ENCODE measurements at places on chromosomes 2 and 18.
A peak's percentile ranks its signal among the peaks of the same experiment; 100 is the strongest.

DNA sequence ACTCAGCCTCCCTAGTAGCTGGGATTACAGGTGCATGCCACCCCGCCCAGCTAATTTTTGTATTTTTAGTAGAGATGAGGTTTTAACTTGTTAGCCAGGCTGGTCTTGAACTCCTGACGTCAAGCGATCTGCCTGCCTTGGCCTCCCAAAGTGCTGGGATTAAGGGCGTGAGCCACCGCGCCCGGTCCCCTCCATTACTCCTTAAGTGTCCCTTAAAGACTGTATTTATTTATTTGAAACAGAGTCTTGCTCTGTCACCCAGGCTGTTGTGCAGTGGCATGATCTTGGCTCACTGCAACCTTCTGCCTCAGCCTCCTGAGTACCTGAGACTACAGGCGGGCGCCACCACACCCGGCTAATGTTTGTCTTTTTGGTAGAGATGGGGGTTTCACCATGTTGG lies 148.6 kb downstream of the TGIF1 start:
- DNase-seq, result no peak

- no peak for DNase-seq
These were observed 314.0 kb downstream of the MEIS1 start for GRCh38 chr2:66748939-66749338.

- DNase-seq, result no peak
These were observed 20.4 kb downstream of the CCT7 start for GRCh38 chr2:73254343-73255006.

- no peak for DNase-seq
These were observed 34.9 kb downstream of the PLCL1 start for GRCh38 chr2:197839327-197839726.

DNA sequence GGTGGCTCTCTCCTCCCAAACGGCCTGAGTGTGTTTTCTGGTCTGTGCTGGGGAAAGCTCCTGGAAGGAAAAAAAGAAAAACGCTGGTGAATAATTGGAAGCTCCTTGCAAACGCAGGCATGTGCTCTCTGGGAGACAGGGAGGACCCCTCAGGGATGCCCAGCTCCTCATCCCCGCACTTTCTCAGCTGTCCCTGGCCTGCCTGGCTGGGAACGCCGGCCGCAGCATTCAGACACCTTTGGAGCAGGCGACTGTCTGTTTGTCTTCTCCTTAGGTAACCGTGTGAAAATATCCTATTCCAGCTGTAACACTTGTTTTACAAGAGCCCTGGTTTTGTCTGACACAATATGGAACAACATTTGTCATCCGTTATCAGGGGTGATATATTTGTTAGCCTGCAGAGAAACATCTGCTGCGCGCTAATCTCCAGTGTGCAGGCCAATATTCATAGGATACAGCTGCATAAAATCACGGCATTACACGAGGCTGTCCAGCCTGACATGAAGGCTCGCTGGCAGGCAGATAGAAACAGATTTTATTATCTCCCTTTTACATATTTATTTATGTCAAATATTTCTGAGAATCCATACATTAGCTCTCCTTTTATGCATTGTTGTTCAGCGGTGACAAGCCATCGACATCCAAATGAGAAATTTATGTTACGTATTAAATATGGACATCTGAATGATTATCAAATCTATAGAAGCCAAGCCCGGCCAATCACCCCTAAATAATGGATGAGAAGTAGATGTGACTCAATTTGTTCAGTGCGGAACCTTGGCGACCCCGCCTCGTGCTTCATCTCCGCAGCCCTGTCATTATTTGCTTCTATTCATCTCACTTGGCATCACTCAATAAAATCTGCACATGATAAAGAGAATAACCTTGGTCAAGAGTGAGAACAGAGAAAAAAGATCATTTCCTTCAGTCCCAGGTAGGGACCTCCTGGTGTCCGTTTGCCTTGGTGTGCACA lies 675.1 kb upstream of the SALL3 start:
- DNase-seq, result no peak

DNA sequence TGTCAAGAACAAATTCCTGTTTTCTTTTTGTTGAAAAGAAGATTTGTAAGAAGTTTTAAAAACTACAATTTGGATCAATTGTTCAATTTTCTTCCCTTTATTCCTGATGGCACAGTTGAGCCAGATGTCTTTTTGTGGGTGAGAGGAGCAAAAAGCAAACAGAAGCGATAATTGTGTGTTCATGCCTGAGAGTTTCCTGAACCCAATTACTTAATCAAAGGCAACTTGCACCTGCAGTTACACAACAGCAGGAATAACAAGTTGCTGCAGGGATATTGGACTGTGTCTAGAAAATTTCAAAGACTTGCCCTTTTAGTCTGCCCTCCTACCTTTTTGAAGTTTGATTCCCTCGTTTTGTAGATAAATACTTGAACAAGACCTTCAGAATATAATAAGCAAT lies 383.6 kb downstream of the DSEL start:
- no peak for DNase-seq

- DNase-seq, result no peak
These were observed 19.7 kb upstream of the SANBR start for GRCh38 chr2:61045999-61046398.

DNA sequence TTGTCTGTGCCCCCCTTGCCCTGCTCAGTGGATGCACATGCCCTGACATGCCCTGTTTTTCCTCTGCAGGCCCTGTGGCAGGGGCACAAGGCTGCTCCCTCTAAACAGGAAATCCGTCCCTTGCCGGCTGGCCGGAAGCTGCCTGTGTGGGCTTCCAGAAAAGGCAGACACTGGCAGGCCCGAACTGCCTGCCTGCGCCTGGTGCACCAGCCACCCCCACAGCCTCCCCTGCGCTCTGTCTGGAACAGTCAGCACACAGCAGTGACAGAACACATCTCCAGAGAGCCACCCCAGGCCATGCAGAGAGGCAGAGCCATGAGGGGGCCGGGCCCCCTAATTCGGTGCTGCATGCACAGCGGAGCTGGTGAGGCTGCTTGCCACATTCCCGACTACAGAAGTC lies 33.5 kb downstream of the LOXHD1 start:
- DNase-seq, result no peak

GRCh38 chr18:24988253-24988840 lies 363.6 kb downstream of the ZNF521 start:
- DNase-seq, result no peak

- DNase-seq, result no peak
These were observed 6.5 kb downstream of the DIPK1C start for GRCh38 chr18:74450626-74451025.

DNA sequence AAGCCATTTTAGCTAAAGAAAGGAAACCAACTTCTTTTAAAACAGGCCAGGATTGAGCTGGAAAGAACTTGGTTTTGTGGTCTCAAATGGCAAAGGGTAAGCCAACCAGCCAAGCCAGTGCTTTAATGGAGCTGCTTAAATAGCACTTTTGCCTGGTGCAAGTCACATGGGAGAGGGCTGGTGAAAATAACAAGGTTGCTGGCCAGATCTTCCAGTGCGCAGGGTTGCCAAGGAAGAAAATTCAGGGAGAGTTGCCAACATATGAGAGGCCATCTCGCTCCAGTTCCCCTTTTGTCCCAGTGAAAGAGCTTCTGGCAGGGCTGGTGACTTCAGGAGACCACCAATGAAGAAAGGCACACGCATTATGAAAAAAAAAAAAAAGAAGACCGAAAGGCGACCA lies 57.3 kb downstream of the IRS1 start:
- DNase-seq, result no peak

DNA sequence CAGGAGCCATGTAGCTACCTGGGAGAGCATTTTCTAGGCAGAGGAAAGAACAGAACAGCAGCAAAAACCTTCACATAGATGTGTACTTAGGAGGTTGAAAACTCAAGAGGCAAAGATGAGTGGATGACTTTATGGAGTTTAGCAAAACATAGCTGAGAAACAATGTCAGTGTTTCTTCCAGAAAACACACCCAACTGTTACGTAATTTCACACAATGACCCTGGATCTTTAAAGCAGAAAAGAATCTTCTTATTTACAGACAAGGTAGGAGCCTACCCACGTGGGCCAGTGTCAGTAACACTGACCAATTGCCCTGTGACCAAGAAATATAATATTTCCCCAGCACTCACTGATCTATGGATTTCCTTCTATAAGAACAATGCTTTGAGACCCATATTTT lies 254.6 kb downstream of the CDH20 start:
- no peak for DNase-seq

DNA sequence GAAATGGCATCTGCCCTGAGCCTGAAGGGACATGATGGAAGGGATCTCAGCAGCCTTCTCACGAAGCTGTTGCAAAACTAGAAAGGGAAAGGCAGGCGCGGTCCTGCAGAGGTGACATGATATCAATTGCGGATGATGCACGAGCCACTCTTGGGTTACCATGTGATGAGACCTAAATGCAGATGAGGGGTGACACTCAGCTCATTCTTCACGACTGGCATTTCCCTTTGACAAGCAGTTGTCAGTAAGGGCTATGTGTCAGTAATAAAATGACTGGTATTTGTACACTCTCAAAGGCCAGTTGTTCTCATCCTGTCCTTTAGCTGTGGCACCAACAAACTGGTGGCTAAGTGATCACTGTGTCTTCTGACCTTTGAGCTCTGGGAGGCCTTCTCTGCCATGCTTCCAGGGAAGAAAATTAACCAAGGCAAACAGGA lies 273.6 kb downstream of the ETAA1 start:
- DNase-seq, result no peak

DNA sequence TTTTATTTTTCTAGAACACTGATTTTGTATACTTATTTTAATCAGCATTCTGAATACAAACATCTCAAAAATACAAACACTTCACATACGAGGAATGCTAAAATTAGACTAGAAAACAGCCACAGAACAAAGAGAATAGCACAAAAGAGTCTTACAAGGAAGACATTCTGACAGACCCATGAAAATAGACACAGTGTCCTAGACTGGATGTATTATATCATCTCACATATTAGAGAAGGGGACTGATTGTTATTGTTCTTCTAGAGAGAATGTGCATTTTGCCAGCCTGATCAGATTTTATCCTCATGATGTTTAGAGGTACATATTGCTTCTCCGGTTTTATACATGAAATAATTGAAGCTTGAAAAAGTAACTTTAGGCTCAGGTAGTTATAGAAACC lies 357.9 kb downstream of the DPP10 start:
- DNase-seq, result no peak

DNA sequence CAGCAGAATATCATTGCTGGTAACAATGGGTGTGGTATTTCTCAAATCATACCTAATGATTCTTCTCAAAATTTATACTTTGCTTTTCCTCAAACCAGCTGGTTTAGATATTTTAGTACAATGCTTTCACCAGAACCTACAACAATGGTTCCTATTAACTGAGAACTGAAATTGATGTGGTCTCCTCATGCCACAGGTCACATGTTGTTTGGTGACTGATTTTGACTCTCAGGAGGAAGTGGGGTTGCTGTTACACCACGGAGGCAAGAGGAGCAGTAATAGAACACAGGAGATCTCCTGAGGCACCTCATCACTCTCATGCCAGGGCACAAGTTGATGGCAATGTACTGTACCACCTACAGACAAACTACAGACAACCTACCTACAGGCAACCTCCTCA lies 3.0 kb upstream of the CEP68 start:
- DNase-seq, result no peak

- no peak for DNase-seq
These were observed 331.6 kb downstream of the CLIP4 start for GRCh38 chr2:29446847-29447246.

DNA sequence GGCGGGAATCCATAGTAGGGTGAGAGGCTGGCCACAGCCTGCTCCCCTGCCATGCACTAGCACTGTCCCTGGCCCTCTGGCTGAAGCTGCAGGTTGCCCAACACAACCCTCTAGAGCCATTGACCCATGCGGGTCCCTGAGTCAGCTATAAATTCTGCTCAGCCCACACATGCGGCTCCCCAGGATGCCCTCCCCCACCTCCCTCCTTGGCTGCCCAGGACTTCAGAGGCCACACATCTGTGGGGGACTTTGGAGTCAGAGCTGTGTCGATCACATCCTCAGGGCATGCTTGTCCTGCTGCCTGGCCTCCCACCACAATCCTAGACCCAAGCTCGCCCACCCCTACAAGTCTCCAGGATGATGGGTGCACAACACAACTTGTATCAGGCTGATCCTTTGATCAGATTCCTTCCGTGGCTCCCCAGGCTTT lies 97.0 kb downstream of the TFCP2L1 start:
- DNase-seq, result no peak

DNA sequence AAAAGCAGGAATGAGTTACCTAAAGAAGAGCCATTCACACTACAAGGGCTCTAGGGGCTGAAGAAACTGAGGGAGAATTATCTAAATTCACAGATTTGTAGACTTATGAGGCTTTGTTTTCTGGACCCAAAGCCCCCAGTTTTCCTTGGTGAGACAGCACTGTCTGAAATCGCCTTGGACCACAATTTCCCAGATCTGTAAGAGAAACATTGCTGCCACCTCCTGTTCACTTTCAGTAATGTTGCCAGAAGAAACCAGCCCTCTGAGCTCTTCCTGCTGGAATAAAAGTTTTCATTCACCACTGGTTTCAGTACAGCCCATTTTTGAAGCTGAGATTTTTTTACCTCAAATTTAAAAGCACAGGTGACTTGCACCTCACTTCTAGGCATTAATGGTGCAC lies 169.2 kb downstream of the CDH20 start:
- peak; percentile 20 for DNase-seq

DNA sequence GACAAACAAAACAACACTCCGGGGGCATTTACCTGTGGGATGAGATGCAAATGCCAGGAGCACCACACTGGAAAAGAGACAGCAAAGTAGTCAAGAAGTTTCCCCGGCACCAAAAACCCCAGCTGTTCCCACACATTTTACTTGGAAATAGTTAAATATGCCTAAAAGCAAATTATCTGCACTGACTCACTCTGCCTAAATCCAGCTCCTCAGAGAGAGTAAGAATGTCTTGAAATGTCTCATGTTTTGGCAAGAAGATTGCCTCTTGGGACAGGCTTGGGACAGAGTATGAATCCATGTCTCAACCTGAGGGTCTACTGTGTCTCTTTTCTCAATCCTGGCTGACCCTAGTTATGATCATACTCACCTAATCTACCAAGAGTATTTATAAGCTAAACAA lies 87.5 kb upstream of the RIOK3 start:
- peak; percentile 45 for DNase-seq

GRCh38 chr18:76943542-76944339 lies 121.4 kb downstream of the ZNF236 start:
- DNase-seq, result peak; percentile 95

- DNase-seq, result no peak
These were observed 259.2 kb downstream of the OSR1 start for GRCh38 chr2:19099181-19099580.

- DNase-seq, result no peak
These were observed 115.1 kb downstream of the EML6 start for GRCh38 chr2:54838585-54839035.

DNA sequence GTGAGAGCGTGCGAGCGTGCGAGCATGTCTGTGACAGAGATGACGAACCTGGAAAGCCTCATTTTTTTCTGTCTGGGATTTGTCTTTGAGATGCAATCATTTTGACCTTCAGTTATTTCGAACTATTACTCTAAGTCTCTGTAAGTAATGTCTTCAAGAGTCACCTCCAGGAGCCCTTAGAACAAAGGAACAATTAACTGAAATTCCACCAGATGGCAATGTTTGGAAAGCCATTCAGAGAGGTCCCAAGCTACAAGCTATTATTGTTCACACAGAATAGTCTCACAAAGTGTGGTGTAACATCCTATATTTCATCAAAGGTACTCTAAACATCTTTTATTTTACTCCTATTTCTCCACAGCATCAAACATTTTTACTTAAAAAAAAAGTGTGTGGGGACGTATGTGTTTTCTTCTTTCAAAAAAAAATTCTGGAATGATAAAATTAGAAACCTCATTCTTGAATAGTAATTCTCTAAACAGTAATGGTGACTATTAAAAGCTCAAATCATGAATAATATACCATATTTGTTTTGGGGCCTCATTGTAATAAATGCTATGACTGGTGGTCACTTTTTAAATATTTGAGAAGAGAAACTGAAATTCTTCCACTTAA lies 35.1 kb upstream of the MAPRE2 start:
- no peak for DNase-seq
